ENCODE measurements at places on chromosomes 7 and 10.

GRCh38 chr10:104002911-104003310, 36.0 kb downstream of the SLK start:
- DNase-seq = no peak

GRCh38 chr10:11147722-11148121, 130.1 kb downstream of the CELF2 start:
- peak; percentile 63 for DNase-seq

DNA sequence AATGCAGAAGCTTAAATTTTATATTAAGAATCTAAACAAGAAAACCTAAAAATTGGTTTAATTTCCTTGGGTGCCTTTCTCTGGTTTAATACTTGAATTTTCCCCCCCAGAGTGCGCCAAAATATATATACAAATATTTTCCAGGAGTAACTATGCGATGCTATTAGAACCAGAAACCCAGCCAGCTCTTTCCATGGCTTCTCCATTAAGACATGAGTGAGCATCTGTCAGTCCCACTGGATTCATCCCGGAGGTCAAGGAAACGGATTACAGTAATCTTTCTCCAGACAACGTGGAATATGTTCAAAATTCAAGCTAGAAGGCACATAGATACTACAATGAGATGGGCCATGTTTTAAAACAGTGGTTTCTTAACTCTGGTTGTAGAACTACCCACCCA, 148.8 kb downstream of the TAX1BP1 start:
- no peak for DNase-seq

GRCh38 chr7:130853503-130854279, 119.7 kb upstream of the KLF14 start:
- no peak for DNase-seq

- no peak for DNase-seq
These were observed 78.7 kb downstream of the PIP4K2A start for GRCh38 chr10:22635650-22636049.
